Activated CD4-positive, alpha-beta T cell treated with anti-CD3 and anti-CD28 coated beads, Interleukin-2, amount 10 ng/mL, durations not matched to agents 7 days and 5 days (primary cell): ENCODE measurements at places on chromosomes 1 and 21. TPM values are rescaled to one million over a fixed set of nuclear protein-coding genes. Genes with fewer than 3 reads are reported as not detected.

The SLC1A7 gene
- not detected for total RNA-seq

DNA sequence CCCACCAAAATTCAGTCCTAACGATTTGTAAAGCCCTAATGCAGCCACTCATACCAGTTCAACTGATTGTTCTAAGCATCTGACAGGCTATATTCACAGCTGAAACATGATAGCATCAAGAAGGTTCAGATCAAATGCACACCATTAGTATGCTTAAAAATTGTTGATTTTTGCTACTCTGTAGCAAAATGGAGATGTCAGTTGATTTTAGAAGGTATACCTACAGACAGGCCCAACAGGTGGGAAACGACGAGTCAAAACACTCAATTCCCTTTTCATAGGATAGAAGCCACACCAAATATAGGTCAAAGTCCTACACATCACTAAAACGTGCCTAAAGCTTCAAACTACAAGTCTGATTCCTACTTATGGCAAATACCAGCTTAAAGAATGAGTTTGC, 6.7 kb downstream of the SFPQ start:
- no peak for DNase-seq
- no peak overlapping the region for H3K4me3 ChIP-seq
- H3K27ac ChIP-seq, result no peak overlapping the region
- H3K36me3 ChIP-seq, result peaks cover 98% of the 10 kb centered on the region

DNA sequence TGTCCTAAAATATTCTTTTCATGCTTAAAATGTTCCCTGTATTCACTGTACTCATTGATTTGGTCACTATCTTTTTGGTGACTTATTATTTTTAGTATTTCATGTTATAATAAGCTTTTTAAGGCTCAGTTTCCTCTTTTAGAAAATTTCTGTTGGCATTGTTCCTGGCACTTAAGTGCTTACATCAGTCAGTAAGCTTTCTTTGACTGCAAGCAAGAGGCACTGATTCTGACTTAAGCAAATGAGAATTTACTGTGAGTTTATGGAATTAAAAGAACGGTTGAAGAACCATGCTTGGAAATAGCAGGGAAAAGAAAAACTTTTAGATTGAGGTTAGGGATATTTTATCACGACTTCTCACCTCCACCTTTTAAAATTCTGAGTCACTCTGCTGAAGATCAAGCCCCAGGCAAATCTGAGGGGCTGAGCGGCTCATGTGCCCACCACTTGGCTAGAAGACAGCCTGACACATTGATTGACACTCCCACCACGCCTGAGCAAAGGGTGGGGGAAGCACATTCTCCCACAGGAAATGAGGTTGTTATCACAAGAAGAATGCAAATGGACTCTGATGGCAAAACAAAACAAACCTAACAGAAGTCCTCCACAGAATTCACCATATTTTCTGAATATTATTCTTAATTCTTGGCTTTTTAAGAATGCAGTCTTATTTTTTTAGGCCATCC, 102.8 kb downstream of the KCTD3 start:
- H3K36me3 ChIP-seq, result no peaks in the 10 kb centered on the region
- H3K27ac ChIP-seq, result no peak overlapping the region
- H3K4me1 ChIP-seq, result no peaks in the 10 kb centered on the region
- no peak for DNase-seq
- H3K4me3 ChIP-seq, result no peak overlapping the region

GRCh38 chr1:56080123-56080522, 499.2 kb downstream of the PLPP3 start:
- H3K4me1 ChIP-seq, result no peaks in the 10 kb centered on the region
- DNase-seq, result no peak
- H3K4me3 ChIP-seq, result no peak overlapping the region
- H3K27ac ChIP-seq, result no peak overlapping the region
- H3K27me3 ChIP-seq, result no peaks in the 10 kb centered on the region

The MX2 gene
- 108 TPM for total RNA-seq

GRCh38 chr1:215022741-215023141, 59.8 kb upstream of the KCNK2 start:
- no peak overlapping the region for H3K27ac ChIP-seq
- H3K27me3 ChIP-seq, result no peaks in the 10 kb centered on the region
- DNase-seq, result no peak

- no peaks in the 10 kb centered on the region for H3K4me1 ChIP-seq
- no peak for DNase-seq
- H3K4me3 ChIP-seq, result no peak overlapping the region
- H3K27ac ChIP-seq, result no peak overlapping the region
- H3K36me3 ChIP-seq, result peaks cover 3% of the 10 kb centered on the region
Measured at GRCh38 chr1:20885121-20885520, 98.0 kb upstream of the HP1BP3 start.

DNA sequence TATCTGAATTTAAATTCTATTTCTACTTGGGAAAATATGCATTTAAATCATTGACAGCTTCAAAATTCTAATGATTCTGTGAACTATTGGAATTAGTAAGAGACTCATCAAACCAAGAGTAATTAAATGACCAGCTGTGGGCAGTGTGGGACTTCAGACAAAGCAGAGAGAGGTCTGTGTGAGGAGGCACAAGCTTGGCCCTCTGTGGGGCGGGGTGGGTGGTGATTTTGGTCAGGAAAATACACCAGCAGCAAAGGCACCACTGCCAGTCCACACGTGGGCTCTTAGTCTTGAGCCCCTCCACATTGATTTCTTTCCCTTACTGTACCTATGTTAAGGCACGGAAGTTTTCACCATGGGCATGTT, 39.2 kb upstream of the RAB4A start:
- no peak overlapping the region for H3K4me3 ChIP-seq
- no peak overlapping the region for H3K27ac ChIP-seq
- H3K36me3 ChIP-seq, result no peaks in the 10 kb centered on the region
- H3K4me1 ChIP-seq, result peaks cover 23% of the 10 kb centered on the region

The CENPS gene
- total RNA-seq, result 16.1 TPM

GRCh38 chr21:28136656-28137255, 855.9 kb downstream of the LTN1 start:
- H3K4me1 ChIP-seq, result no peaks in the 10 kb centered on the region
- H3K4me3 ChIP-seq, result no peak overlapping the region
- DNase-seq, result no peak
- no peak overlapping the region for H3K27ac ChIP-seq
- H3K27me3 ChIP-seq, result no peaks in the 10 kb centered on the region

- H3K4me3 ChIP-seq, result no peak overlapping the region
- DNase-seq, result no peak
- H3K36me3 ChIP-seq, result no peaks in the 10 kb centered on the region
- H3K27ac ChIP-seq, result no peak overlapping the region
Measured at GRCh38 chr1:22914633-22915217, 57.9 kb downstream of the LACTBL1 start.

DNA sequence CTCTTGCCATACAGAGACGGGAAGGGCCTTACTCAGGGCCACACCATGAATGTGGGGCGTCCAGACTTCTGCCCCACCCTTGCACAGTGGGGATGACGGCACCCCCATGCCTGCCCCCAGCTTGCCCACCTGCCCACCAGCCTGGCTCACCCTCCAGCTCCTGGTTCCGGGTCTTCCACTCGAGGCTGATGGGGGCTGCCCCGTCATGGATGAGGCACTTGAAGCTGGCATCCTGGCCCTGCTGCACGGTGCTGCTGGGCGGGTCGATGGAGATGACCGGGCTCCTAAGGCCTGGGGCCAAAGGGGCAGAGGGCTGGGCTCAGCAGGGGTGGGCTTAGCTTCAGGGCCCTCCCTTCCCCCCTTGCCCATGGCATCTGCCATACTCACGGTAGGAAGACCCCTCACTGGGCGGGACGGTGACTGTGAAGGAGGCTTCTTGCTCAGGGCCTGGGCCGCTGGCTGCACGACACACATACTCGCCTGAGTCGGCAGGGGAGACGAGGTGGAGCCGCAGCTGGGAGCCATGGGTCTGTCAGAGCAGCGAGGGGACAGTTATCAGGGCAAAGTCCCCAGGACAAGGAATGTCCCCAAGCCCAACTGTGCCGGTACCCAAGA, 29.9 kb downstream of the LDLRAD2 start:
- DNase-seq, result no peak
- no peak overlapping the region for H3K4me3 ChIP-seq
- H3K36me3 ChIP-seq, result no peaks in the 10 kb centered on the region

The LCE2B gene
- total RNA-seq, result not detected

GRCh38 chr1:82517586-82517985, 716.9 kb downstream of the ADGRL2 start:
- no peaks in the 10 kb centered on the region for H3K36me3 ChIP-seq
- no peak for DNase-seq
- no peak overlapping the region for H3K27ac ChIP-seq
- H3K4me1 ChIP-seq, result no peaks in the 10 kb centered on the region
- no peaks in the 10 kb centered on the region for H3K27me3 ChIP-seq

GRCh38 chr1:166698771-166699170, 140.5 kb upstream of the POGK start:
- H3K4me3 ChIP-seq, result no peak overlapping the region
- no peak for DNase-seq
- no peaks in the 10 kb centered on the region for H3K4me1 ChIP-seq
- H3K27ac ChIP-seq, result no peak overlapping the region

DNA sequence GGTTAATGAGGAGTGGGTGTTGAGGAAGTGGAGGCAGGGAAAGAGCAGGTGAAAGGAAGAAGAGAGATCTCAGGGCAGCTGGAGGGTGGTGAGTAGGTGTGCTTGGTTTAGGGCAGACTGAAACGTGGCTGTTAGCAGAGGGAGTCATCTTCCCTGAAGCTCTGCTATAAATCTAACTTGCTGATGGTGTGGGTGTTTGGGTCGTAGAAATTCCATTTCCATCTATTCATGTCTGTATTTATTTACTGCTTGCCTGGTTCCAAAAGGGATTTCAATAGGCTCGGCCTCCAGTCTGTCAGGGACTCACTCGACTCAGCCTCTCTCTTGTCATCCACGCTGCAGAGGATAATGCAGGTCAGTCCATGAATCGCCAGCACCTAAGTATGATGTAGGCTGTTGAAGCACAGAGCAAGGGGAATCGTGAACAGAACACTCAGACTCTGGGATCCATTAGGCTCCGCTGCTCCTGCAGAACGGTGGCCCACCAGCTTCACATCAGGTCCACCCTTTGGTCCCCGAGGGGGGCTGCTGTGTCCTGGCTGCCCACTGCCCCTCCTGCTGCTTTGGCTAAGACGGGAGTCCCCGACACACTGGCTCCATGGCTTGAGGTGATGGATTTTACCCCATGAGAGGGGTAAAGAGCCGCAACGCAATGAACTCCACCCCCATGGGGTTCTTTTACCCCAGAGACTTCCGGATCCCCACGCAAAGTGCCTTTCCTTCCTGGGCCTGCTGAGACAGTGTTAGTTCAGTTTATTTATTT, 156.2 kb downstream of the RHOU start:
- H3K36me3 ChIP-seq, result no peaks in the 10 kb centered on the region
- no peak overlapping the region for H3K27ac ChIP-seq

The ZMYND12 gene
- total RNA-seq, result 0.69 TPM

DNA sequence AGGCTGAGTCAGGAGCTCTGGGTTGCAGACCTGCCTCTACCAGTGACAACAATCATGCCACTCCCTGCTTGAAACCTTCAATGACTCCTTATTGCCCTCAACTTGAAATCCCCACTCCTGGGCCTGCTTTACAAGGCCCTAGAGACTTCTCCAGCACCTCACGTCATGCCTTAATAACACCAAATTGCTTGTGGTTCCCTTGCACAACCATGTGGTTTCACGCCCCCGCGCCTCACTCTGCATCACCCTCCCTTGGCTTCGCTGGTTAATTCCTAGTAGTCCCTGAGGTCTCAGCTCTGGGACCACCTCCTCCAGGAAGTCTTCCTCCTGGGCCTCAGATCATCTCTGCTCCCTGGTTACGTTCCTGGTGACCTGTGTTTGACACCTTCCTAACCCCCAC, 33.0 kb downstream of the EPHA2 start:
- DNase-seq, result no peak
- H3K4me1 ChIP-seq, result peaks cover 5% of the 10 kb centered on the region
- H3K36me3 ChIP-seq, result no peaks in the 10 kb centered on the region
- H3K27me3 ChIP-seq, result no peaks in the 10 kb centered on the region

DNA sequence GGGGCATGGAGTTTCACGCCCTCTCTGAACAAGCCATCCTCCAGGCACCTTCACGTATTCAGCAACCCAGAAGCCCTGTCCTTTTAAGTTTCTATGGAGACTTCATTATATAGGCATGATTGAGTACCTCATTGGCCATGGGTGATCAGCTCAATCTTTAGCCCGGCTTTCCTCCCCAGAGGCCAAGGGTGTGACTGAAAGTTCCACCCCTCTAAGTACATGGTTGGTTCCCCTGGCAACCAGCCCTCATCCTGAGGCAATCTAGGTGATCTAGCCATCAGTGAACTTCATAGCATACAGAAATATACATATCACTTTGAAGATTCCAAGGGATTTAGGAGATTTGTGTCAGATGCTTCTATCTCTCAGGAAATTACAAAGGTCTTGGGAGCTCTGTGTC, 21.3 kb upstream of the DHX9 start:
- H3K27me3 ChIP-seq, result no peaks in the 10 kb centered on the region
- no peak overlapping the region for H3K4me3 ChIP-seq
- no peaks in the 10 kb centered on the region for H3K36me3 ChIP-seq
- no peak overlapping the region for H3K27ac ChIP-seq
- no peak for DNase-seq

The PLEKHM2 gene
- 52.7 TPM for total RNA-seq

GRCh38 chr1:203138066-203138465, 10.5 kb downstream of the ADORA1 start:
- H3K4me1 ChIP-seq, result peaks cover 9% of the 10 kb centered on the region
- peaks cover 7% of the 10 kb centered on the region for H3K27me3 ChIP-seq
- no peak overlapping the region for H3K4me3 ChIP-seq
- no peaks in the 10 kb centered on the region for H3K36me3 ChIP-seq

The S100A2 gene
- 0.50 TPM for total RNA-seq

GRCh38 chr1:221878134-221878533, 136.2 kb upstream of the DUSP10 start:
- no peak overlapping the region for H3K27ac ChIP-seq
- H3K4me1 ChIP-seq, result peaks cover 8% of the 10 kb centered on the region
- H3K27me3 ChIP-seq, result peaks cover 3% of the 10 kb centered on the region
- H3K36me3 ChIP-seq, result no peaks in the 10 kb centered on the region

- H3K4me3 ChIP-seq, result no peak overlapping the region
- DNase-seq, result no peak
- peaks cover 34% of the 10 kb centered on the region for H3K4me1 ChIP-seq
- H3K27me3 ChIP-seq, result no peaks in the 10 kb centered on the region
Measured at GRCh38 chr1:172360985-172361384, 59.5 kb upstream of the C1orf105 start.

DNA sequence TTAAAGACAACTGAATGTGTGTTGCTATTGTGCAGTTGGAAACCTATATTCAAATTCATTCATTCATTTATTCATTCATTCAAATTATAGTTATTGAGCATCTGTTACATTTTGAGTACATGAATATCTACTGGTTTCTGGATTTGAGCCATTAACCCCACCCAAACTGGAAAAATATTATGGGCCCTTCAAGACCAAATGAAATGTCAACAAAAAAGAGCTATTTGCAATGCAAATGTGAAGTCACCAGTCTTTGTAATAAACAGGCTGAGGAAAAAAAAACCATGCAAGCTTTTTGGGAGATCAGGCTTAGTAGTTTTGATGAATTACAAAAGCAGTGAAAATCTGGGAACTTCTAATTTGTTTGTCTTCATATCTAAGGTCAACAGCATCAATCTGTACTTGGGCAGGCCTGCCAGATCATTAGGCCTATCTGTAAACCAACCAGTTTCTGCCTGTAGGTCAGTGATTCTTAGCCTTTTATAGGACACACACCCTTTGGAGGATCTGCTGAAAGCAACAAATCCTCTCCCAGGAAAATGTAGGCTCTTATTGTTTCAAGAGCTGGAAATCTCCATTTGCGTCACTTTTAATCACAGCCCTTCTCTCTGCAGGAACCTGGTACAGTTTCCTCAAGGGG, 134.7 kb downstream of the FAM78B start:
- no peaks in the 10 kb centered on the region for H3K36me3 ChIP-seq
- no peaks in the 10 kb centered on the region for H3K4me1 ChIP-seq
- DNase-seq, result no peak
- H3K4me3 ChIP-seq, result no peak overlapping the region
- peaks cover 9% of the 10 kb centered on the region for H3K27me3 ChIP-seq
- H3K27ac ChIP-seq, result no peak overlapping the region
